ENCODE measurements at places on chromosomes 6 and 20.

- DNase-seq, result no peak
These were observed 663.9 kb upstream of the DEFB115 start for GRCh38 chr20:30593572-30593971.

DNA sequence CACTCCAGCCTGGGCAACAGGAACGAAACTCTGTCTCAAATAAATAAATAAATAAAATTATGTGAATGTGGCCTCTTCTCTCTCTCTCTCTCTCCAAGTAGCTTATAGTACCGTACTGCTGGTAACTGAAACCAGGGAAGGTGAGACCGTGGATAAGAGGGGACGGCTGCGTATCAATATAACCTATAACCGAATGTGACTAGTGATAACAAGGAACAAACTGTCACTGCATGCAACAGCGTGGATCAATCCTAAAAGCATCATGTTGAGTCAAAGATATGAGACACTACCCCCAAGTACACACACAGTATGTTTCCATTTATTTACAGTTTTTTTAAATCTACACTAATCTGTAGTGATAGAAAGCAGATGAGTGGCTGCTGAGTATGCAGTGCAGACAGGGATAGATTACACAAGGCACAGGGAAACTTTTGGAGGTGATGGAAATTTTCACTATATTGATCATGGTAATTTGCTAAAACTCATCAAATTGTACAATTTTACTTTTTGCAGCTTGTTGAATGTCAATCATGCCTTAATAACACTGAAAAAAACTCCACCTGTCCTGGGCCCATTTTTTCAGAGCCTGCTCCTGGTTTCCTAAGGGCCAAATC is 121.4 kb upstream of the ARMC2 start:
- DNase-seq, result no peak

GRCh38 chr6:145963216-145964068 is 716 bp downstream of the SHPRH start:
- peak; percentile 40 for DNase-seq

GRCh38 chr6:170295510-170296422 is 4.9 kb upstream of the DLL1 start:
- no peak for DNase-seq

DNA sequence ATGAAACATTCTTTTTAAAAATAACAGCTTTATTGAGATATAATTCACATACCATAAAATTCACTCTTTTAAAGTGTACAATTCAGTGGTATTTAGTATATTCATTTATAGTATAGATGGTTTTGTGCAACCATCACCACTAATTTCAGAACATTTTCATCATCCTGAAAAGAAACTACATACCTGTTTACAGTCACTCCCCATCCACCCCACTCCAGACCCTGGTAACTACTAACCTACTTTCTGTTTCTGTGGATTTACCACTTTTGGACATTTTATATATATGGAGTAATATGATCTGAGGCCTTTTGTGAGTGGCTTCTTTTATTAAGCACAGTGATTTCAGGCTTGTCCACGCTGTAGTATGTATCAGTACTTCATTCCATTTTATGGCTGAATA is 2.5 kb upstream of the TMEM217 start:
- DNase-seq, result no peak

GRCh38 chr20:4476903-4477500 is 244.7 kb upstream of the PRND start:
- DNase-seq, result no peak

DNA sequence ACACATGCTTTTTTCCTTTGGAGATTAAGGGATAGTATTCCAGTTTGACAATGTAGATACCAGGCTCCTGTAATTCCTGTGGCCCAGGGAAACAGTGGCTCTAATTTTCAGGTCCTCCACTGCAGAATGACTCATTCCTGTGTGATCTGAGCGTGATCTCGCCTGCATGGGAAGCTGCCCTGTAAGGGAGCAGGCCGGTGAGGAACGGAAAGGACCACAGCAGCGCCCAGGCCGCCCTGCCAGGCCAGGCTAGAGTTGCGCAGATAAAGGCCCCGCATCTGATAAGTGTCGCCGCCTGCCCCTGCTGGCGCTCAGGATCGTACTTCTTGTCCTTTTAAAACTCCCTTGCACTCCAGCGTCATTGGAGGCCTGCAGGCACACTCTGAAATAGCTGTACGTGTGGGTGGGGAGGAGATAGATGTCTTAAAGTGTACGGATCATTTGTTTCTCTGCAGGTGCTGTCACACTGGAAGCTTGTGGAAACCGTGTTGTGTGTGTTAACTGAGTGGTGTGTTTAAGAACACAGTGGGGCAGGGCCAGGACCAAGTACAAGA is 60.7 kb downstream of the SYNJ2 start:
- DNase-seq, result no peak

GRCh38 chr6:146890644-146891434 is 292.1 kb downstream of the ADGB start:
- no peak for DNase-seq

DNA sequence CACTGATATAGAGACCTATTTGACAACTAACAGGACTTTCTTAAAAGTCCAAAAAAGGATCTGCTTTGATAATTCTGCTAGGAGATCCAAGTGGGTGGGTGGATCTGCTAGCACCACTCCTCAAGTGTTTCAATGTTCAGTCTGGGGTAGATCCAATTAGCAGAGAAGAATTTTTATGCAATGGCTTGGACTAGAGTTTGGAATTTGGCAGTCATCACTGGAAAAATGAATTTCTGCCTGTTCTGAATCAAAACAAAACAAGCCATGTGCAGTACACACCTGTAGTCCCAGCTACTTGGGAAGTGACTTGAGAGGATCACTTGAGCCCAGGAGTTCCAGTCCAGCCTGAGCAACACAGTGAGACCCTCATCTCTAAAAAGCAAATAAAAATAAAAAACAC is 12.6 kb upstream of the GNMT start:
- no peak for DNase-seq

DNA sequence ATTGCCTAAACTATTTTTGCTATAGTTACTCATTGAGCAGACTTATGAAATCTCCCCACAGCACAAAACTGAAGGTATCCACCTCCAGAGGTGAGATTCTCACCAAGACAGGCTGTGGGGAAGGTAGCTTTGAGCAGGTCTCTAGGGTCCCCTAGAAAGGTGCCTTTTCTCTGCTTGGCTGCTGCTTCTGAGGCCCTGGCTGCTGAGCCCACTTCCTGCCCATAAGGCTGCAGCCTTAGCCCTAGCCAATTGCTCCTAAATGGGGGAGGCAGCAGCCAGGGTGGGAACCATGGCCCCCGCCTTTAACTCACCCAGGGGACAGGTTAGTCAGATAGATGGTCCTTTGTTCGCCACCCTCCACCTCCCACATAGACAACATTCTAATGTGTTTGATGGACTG is 3.6 kb downstream of the NT5E start:
- DNase-seq, result no peak

GRCh38 chr6:134340179-134340975 is 22.5 kb upstream of the SGK1 start:
- DNase-seq, result no peak

GRCh38 chr6:10733863-10734262 is 11.0 kb downstream of the TMEM14C start:
- no peak for DNase-seq

DNA sequence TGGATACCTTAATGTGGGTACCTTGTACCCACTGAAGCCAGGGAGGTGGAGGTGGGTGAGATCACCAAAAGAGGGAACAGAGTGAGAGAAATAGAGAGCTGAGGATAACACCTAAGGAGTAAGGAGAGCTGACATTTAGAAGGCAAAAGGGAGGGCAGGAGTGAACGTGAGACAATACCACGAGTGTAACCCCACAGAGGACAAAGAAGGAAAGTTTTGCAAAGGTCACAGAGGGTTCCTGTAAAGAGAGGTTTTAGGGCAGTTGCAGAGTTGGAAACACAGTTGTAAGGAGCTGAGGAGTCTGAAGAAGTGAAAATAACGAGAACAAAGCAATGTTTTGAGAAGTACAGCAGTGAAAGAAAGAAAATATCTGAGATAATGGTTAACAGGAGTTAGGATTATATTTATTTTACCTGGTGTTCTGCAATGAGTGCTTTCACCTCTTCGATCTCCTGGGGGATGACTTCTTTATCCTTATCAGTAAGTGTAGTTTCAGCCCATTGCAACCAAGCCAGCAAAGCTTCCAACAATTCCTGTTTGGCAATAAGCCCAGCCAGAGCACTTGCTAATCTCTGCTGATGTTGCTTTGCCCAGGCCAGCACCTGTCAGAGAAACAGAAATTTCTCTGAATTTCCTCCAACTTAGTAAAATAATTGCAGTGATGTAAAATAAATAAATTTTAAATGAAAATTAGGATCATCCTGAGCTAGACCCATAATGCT is 166.8 kb downstream of the DST start:
- no peak for DNase-seq

DNA sequence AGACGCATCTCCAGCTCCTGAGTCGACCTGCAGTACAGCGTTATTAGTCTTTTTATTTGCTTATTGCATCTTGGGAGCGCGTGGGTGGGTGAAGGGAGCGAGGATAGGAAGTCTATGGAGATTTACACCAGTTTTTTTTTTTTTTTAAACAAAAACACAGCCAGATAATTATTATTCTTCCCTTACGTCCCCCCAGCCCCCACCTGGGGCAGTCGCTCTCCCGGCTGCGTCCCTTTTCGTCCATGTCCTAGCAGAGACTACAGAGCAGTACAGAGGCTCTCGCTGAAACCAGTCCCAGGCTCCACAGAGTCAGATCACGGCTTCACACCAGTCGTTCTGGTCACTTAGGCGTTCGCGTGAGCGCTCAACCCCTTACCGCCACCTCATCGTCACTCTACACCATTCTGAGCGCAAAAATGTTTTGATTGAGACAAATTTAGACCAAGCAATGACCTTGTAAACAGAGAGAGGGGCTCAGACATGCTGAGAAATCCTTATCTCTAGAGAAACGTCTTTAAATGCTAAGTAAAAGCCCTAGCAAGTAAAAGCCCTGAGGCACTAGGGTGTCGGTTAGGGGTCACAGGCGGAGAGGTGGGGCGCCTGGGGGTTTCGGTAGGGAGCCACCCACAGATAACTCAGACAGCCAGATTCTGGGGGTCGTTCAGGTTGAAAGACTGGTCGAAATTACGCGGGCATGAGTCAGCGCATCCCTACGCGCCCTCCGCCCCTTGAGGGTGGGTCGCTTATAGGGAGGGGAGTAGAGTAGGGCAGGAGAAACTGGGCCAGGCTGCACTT is 975 bp upstream of the PPT2 start:
- DNase-seq, result no peak

DNA sequence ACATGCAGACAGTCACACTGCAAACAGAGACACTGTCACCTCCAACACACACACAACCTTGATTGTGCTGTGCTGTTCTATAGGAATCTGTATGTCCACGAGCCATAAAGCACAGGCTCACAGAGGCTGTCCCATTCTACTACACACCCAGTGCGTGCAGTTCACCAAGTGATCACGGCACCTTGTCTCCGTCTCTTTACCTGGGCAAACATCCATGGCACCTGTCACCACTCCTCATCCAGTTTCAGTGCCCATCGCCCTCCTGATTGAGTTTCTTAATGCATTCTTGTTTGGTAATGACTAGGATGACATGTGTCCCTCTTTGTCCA is 65.8 kb upstream of the STMND1 start:
- no peak for DNase-seq

DNA sequence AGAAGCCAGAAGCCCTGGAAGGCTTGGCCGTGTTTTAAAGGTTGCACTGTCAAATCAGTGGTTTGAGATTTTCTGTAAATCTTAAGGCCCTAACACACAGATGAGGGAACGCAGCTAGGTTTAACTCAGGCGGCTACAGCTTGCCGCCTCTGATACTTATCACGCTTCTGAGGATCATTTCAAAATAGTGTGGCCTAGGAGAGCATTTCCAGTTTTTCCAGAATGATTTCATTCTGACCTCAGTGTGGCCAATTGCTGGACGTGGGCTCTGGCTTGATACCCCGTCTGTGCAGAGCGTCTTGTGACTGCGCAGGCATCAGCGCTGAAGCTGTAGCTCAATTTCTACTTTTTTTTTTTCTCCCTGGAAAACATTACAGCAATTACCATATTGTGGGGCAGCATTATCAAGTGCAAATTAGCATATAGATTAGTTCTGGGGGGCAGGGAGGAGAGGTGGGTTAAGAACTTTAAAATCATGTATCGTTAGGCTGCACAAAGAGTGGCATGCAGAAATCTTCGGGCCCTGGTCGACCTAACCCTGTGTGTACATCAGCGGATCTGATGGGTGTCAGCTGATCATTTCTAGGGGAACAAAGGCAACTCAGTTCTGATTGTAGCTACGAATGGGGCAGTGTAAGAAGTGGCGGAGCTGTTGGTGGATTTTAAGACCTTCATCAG is 105.0 kb upstream of the EEF1E1 start:
- DNase-seq, result no peak

GRCh38 chr6:111481836-111482187 is 1.2 kb downstream of the REV3L start:
- no peak for DNase-seq

GRCh38 chr20:15195378-15195777 is 858.0 kb upstream of the FLRT3 start:
- no peak for DNase-seq

DNA sequence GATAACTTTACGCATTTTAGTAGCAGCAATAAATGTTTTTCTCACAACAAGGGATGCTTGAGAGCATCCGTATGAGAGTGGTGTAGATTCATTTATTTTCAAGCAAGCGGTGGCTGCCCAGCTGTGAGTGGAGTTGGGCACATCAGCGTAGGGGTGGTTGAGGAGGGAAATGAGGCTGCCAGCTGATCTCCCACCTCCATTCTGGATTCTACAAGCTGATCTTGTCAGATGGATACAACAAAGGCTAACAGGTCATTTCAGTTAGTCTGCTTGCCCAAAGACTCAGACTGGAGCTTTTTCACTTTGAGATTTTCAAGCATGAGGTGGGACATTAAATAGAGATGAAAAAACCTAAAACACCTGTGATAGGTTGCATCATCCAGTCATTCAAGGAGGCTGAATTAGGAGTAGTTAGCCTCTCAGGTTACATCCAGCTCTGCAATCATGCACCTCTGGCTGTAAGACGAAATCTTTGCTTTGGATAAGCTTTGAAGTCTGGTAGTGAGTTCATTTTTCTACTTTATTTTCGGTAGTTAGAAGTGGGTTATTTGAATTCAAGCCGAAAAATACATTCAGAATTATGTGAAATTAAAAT is 1.9 kb upstream of the BACH2 start:
- no peak for DNase-seq

GRCh38 chr20:41509316-41510200 is 108.6 kb downstream of the CHD6 start:
- DNase-seq, result no peak

DNA sequence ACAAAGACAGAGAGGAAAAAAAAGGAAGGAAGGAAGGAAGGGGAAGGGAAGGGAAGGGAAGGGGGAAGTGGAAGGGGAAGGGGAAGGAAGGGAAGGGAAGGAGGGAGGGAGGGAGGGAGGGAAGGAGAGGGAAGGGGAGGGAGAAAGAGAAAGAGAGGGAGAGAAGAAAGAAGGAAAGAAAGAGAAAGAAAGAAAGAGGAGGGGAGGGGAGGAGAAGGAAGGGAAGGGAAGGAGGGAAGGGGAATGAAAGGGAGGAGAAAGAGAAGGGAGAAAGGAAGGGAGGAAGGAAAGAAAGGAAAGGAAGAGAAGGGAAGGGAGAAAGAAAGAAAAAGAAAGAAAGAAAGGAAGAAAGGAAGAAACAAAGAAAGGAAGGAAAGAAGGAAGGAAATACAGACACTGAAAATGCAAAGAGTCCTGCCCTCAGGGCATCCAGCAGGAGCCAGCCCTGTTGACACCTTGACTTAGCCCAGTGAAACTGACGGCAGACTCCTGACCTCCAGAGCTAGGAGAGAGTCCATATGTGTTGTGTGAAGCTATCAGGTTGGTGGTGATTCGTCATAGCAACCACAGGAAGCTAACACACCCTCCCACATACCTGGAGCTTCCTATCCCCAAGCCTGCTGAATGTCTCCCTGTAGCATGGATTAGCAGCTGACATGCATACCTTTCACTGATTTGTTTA is 58.7 kb upstream of the SULF2 start:
- DNase-seq, result no peak

GRCh38 chr6:32439602-32440214 is at the start of gene HLA-DRA:
HLA-DRA (plus strand) TSS chr6:32439887; CDS start chr6:32439951, 64 bp downstream.
- DNase-seq, result peak; percentile 91

All from CD4-positive, alpha-beta T cell treated with Interleukin-10 for 1 hour (primary cell).